ENCODE measurements at places on chromosomes 13 and 19.
A peak's percentile ranks its signal among the peaks of the same experiment; 100 is the strongest.

- DNase-seq: no peak
Measured at GRCh38 chr13:45456196-45456972, 8.4 kb upstream of the COG3 start.

DNA sequence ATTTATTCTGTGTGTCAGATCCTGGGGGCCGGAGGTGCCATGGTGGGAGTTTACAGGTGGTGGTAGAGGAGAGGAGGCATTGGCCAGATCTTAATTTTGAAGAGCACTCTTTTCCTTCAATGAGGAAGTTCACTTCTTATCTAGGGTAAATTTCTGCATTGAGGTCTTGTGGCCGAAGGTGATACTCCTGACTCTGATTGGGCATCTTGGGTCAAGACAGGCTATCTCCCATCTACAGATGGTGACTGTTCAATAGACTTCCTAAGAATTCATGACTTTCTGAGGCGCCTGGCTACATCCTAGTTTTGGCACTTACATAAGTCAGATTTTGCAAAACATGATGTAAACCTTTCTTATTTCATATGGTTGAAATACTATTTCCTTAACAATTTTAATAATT lies 135.2 kb downstream of the SUCLA2 start:
- DNase-seq: no peak

- peak; percentile 91 for DNase-seq
Measured at GRCh38 chr19:4636151-4636717, 3.1 kb upstream of the TNFAIP8L1 start.

DNA sequence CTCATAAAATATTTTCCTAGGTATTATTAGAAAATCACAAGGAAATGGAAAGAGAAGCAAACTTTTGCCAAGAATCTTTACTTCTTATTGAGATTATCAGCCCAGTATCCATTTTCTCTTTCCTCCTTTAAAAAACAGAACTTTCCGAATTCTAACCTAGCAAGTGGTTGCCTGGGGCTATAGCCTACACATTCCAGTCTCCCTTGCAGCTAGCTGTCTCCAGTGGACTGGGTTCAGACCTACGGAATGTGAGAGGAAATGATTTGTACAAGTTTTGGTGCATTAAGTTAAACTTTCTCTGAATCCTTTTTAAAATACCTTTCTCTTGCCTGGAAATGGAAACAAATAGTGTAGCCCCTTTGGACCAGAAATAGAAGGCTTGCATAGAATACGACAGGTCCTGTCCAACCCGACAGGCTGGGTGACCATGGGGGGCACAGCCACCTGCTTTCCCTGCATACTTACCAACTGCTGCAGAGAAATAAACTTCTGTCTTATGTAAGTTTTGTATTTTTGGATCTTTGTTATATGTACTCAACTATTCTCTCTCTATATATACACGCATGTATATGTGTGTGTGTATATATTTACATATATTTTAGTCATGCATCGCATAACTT lies 185.9 kb downstream of the NALCN start:
- DNase-seq: no peak

DNA sequence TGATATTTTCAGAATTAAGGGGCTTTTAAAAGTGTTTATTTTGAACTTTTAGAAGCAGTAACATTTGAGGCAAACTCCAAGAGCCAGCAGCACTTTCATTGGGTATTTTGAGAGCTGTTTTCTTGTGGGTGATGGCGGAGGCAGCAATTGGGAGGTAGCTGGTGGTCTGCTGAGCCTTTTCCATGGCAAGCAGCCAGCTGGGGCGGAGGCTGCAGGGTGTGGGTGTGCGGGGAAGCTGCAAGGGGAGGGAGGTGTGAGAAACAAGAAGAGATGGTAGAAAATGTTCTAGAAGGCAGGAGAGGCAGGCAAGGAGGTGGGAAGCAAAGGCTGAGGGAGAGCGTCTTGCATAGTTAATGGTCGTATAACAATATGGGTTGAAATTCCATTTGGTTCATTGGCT lies 223.4 kb upstream of the HTR2A start:
- DNase-seq: no peak

GRCh38 chr13:49530457-49530856 lies 34.7 kb downstream of the PHF11 start:
- no peak for DNase-seq

DNA sequence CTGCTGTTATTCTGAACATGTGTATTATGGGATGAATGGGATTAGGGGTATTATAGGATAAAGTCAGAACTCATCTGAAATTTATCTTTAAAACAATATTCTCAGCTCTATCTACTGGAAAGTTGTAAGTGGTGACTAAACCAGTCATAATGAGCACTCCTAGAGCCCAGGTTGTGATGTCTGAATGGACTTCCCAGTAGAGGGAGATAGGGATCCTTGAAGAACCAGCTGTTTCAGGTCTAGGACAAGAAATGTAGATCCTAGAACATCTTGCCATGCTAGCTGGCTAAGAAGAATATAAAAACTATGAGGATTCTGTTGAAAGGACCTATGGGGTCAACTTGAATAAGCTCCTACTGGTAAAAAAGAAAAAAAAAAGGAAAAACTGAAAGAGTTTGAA lies 310.8 kb downstream of the SLC7A1 start:
- no peak for DNase-seq

DNA sequence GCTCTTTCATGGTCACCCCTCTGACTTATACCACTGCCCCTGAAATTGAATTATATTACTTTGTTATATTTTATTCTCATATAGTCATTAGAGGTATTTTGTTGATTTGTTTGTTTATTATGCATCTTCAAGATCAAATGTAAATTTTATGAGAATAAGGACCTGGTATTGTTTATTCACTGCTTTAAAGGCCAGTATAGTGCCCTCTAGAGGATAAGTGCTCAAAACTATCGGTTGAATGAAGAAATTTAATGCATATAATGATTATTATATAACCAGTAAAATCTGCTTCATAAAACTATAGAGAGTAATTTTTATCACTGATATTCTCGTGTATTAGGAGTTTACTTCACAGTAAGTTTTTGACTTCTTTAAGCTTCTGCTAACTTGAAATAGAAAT lies 1401.9 kb downstream of the SLITRK1 start:
- DNase-seq: no peak

DNA sequence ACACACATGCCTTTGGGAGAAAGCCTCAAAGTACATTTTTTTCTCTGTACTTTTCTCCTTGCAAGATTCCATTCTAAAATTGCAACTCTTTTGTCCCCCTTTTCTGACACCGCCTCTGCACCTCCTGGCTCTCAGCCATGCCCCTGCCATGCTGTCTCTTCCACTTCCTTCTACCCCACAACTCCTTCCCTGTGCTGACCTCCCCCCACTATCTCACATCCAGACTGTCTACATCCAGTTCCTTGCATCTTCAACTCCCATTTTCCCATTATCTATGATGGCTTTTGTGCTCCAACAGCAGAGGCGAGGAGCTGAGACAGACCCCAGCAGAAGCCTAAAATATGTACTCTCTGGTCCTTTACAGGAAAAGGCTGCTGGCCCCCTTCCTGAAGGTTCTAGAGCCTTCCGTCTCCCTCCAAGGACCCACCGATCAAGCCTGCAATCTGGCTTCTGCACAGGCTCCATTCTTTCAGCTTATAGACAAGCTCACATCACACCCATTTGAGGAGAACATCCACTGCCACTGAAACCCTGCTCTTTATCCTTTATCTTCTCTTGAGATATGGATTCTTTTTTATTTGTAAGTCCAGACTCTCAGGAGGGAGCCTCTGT lies 50.2 kb downstream of the RFX2 start:
- no peak for DNase-seq

GRCh38 chr19:7868671-7869452 lies 5.3 kb downstream of the PRR36 start:
- DNase-seq: peak; percentile 85

DNA sequence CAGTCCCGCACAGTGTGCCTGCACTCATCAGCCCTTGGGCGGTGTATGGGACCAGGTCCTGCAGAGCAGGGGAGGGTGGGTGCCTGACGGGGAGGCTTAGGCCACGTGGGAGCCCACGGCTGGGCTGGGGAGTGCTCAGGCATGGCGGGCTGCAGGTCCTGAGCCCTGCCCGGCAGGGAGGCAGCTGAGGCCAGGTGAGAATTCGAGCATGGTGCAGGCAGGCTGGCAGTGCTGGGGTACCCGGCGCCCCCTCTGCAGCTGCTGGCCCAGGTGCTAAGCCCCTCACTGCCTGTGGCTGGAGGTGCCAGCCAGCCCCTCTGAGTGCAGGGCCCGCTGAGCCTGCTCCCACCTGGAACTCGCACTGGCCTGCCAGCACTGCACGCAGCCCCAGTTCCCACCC lies 630.9 kb upstream of the PCDH20 start:
- DNase-seq: no peak

DNA sequence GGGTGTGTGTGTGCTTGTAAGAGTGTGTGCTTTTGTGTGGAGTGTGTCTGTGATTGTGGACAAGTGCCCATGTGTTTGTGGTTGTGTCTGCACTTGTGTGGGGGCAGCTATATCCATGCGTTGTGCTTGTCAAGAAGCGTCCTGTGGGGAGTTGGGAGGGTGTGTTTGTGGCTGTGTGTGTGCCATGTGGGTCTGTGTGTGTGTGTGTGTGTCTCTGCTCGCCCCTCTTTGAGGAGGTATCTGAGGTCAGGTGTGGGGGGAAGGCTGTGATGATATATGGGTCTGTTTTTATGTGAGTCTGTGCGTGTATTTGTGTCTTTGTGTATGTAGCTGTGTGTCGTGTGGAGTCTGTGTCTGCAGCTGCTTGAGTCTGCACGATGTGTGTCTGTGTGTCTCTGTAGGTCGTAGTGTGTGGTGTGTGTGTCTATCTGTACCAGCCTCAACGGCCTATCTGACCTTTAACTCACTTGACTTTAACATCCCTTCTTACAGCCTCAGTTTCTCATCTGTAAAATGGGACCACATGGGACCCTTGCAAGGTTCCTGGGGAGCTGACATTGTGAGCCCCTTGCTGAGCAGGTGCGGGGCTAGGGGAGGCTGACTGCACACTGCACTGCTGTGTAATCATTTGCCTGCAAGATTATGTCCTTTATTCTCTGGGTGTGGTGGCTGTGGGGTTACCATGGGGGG lies 4.0 kb upstream of the NFIC start:
- no peak for DNase-seq

- DNase-seq: no peak
Measured at GRCh38 chr19:17576758-17577456, 21.5 kb downstream of the COLGALT1 start.

GRCh38 chr19:58033741-58034476 lies at the start of gene ZSCAN1:
ZSCAN1 (plus strand) TSS chr19:58034025; CDS start chr19:58037837, 3,812 bp downstream.
- no peak for DNase-seq

DNA sequence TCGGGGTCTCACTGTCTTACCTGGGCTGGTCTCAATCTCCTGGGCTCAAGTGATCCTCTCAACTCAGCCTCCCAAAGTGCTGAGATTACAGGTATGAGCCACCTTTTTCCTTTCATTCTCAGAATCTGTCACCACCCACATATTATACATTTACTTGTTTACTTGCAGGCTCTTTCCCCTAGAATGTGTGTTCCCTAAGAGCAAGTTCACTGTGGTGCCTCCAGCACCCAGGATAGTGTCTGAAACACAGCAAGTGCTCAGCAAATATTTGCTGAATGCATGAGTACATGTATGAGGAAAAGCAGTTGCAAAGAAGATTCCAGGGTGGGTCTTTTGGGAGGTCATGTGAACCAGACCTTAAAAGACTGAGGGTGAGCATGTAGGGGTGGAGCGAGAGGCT lies 96.8 kb downstream of the RGCC start:
- no peak for DNase-seq

GRCh38 chr19:2033825-2034159 lies 17.3 kb downstream of the MKNK2 start:
- no peak for DNase-seq

GRCh38 chr19:54129617-54129996 lies 8.0 kb upstream of the CNOT3 start:
- no peak for DNase-seq

DNA sequence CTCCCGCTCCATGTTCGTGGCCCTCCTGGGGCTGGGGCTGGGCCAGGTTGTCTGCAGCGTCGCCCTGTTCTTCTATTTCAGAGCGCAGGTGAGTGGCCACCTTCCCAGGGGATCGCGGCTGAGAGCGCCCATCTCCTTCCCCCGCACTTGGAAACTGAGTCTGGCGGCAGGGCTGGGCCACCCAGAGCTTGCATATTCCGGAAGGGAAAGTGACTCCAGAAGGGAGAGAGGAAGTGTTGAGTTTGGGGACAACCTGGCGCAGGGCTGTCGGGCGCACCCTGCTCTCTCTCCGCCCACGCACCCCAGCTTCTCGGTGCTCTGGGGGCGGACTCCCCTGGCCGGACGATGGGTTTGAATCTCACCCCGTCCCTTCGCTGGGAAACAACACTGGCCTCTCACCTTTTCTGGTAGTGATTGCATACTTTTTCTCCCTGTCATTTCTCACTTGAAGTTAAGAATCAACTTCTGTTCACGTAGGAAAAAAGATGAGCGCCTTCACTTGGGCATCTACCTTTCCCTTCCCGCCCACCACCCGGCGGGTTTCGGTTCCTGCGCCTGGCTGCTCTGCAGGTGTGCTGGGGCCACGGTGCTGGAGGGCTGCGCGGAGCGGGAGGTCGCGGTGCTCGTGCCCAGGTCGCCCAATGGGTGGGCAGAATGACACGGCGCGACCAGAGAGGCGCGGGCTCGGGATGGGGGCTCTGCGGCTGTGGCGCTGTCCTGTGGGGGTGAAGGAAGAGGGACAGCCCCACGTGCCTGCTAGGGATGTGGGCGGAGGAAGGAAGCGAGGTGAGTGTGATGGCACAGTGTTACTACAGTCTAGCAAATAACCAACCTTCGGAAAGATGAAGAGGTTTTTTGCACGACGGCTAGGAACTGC lies 721 bp downstream of the TNFSF11 start:
- DNase-seq: peak; percentile 10

DNA sequence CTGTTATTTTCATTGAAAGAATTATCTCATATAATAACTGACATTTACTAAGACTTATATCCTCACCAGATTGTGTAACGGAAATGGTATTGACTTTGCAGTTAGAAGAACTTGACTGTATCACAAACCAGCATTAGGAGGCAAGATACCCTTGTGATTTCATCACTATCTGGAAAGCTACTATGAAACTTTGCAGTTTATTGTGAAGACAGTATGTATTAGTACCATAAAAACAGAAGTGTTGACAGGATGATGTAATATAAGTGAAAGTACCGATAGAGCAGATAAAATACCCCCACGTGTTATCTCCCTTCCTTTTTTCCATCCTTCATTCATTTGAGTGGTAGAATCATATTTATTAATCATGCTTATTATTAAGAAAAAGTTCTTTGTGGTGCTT lies 365.7 kb upstream of the KLHL1 start:
- no peak for DNase-seq

Measured in stimulated activated effector memory CD8-positive, alpha-beta T cell treated with anti-CD3 and anti-CD28 coated beads, Interleukin-12 subunit alpha, Interleukin-12 subunit beta, amount 100 ng/mL, for 72 hours (primary cell).